ENCODE measurements at places on chromosomes 13 and 19.

DNA sequence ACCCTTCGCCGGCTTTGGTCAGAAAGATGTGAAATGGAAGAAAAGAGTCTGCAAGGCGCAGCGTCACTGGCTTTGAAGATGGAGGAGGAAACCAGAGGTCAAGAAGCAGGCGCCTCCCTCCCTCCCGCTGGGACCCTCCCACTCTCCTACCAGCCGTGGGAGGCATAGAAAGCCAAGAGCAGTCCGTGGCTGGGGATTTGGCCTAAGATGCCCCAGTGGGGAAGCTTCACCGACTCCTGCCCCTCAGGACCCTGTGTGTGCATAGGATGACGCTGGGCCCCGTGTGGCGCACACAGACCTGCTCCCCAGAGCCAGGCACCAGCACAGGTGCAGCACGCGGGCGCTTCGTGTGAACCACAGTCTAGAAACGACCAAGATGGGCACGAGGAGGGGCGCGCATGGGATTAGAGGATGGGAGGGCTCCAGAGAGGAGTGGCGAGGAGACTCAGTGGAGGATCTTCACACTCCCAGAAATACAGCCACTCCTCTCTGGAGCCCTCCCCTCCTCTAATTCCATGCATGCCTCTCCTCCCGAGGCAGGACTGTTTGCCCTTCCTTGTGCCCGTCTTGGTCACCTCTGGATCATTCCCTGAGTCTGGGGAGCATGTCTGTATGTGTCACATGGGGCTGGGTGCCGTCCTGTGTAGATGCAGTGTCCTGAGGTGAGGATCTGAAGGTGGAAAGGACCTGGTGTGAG lies 194.3 kb downstream of the TEX29 start:
- DNase-seq = no peak

- no peak for DNase-seq
These were observed 277.0 kb upstream of the PCDH20 start for GRCh38 chr13:61692691-61693090.

- no peak for DNase-seq
These were observed 52.0 kb upstream of the GTF2F2 start for GRCh38 chr13:45068036-45069001.

DNA sequence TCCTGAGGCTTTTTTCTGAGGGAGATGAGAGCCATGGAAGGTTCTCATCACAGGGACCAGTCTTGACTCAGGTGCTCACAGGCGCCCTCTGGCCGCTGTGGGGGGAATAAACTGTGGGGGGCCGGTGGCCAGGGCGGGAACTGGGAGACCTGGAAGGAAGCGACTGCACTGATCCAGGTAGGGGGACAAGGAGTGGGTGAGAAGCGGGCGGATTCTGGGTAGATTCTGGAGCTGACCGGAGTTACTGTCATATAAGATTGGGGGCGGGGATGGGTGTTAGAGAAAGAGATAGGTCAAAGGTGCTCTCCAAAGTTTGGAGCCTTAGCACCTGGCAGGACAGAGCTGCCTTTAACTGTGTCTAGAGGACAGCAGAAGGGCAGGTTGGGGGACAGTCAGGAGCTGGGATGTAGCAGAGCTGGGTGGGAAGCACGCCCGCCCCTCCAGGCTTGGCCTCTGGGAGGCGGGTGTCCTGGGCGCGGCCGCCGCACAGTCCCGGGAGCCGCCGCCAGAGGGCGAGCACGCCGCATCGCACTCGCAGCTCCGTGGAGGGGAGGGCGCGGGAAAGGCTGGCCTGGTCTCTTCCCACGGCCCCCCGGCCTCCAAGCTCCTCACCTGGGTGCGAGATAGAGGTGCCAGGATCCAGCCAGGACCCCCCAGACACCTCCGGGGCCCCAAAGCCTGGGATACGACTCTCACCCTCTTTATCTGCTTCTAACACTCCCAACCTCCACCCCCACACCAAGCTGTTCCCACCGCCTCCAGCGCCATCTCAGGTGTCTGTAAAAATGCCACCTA lies 4.2 kb upstream of the DAND5 start:
- DNase-seq = peak; percentile 58

DNA sequence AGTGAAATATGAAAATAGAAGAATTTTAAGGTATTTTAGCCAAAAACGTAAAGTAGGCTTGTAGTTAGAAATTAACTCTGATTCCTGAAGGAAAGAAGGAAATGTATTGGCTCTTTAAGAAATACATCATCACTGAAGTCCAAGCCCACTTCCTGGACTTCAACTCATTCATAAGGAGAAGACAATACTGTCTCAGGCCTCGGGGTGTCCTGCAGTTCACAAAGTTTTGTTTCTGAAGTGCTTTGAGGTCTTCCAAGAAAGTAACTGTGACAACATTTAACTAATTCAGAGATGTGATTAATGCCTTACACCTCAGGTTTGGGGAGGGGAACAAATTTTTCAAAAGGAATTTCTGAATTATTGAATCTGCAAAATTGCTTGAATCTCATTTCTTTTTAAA lies 65.8 kb upstream of the STARD13 start:
- DNase-seq = peak; percentile 64

DNA sequence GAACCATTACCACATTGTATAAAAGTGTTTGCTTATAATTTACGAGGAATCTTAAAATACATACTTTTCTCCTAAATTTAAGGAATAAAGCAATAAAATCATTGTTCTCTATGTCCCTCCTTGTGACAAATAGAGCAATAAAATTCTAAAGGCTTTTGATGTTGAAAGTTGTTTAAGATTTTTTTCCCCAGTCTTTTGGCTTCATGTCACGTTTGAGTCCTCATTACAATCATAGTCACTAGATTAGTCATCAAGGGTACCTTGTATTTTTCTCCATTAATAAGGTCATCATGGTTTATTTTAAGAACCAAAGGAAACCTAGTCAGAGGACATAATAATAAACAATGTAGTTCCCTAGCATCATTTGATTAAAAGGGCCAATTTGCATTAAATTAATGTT lies 3.2 kb downstream of the WBP4 start:
- DNase-seq = peak; percentile 90

DNA sequence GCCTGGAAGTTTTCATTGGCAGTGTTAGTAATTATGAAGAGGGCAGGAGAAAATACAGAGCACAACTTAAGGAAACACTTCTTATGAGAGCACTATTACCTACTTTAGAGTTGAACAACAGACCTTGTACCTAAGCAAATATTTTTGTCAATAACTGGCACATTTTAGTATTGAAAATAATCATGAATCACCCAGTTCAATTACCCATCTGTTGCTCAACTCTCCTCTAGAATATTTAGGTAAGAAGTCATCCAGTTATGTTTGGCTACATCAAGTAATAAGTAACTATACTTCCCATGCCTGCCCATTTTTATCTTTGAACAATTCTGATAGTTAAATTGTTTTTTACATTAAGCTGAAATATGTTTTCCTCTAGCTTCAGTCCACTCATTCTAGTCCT lies 893.4 kb downstream of the DIAPH3 start:
- no peak for DNase-seq

DNA sequence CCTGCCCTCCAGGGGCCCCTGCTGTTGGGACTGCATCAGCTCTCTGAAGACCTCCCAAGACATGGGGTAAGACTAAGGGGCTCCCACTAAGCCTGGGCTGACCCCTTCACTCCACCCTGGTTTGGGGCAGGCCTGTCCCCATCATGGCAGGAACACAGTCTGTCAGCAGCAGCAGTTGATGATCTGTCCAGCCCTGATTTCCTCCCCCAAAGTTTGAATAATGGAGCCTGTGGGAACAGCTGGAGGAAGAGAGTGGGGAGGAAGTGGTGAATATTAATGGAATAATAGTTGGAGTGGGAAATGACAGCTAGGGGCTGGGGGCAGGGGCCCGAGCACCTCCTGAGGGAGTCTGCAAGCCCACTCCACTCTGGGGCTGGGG lies 1.3 kb upstream of the B3GNT8 start:
- DNase-seq = no peak

GRCh38 chr13:31214435-31214834 lies 14.7 kb downstream of the B3GLCT start:
- DNase-seq = no peak

GRCh38 chr19:50768277-50768676 lies 2.0 kb upstream of the GPR32 start:
- DNase-seq = no peak

DNA sequence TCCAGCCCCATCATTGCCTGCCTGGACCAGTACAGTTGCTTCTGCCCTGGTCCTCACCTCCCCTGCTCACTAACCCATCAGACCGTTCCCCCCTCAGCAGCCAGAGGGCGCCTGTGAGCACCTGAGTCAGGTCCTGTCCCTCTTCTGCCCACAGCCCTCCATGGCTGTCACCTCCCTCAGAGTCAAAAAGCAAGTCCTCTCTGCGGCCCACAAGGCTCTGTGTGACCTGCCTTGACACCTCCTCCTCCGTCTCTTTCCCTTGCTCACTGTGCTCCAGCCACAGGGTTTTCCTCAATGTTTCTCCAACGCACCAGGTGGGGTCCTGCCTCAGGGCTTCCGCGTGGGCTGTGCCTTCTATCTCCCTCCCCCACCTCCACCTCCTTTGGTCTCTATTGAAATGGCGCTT lies 29.4 kb upstream of the PTPRS start:
- no peak for DNase-seq

DNA sequence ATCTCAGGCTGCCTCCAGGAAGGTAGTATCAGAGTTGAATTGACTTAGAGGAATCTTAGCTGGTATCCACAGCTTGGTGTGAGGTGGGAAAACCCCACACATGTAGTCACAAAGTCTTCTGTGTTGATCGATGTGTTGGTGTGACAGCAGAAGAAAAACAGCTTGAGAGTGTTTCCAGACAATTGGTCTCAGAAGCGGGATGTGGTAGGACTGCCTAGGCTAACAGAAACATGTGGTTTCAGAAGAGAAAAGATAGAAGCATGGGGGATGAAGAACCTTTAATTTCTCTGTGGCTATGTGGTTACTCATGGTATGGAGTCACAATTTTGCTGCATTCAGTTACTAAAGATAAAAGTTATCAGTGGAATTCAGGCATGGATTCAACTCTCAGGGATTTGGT lies 134.7 kb upstream of the SLITRK5 start:
- DNase-seq = no peak

DNA sequence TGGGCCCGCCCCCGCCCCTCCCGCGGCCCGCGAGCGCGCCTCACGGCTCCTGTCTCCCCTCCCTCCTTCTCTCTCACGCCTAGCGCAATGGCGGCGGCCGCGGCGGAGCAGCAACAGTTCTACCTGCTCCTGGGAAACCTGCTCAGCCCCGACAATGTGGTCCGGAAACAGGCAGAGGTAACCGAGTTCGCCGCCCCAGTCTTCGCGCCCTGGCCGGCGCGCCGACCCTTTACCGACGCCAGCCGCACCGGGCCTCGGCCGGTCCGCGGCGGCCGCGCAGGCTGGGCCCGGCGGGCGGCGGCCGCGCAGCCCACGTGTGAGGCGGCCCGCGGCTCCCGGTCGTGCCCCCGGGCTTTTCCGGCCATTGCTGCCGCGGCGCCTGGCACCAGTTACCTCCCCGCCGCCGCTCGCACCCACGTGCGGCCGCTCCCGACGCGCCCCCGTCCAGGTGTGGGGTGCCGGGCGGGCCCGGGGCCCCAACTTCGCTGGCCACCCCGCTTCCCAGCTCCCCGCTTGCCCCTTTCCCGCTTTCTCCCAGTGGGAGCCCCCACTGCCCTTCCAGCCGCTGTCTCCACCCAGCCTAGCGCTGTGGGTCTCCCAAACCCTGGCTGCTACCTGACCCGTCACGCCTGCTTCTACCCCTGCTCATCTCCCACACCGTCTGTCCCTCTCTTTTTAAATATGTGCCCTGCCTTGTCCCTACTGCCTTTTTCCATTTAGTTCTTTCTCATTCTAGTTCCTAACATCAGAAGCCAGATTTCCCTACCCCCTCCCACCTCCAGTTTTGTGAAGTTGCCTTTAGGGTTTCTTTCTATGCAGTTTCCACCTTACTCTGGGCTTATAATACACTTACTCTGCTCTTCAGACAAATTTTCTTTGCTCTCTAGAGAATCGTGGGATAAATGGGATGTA lies 23.4 kb downstream of the IPO5 start:
- DNase-seq = no peak

DNA sequence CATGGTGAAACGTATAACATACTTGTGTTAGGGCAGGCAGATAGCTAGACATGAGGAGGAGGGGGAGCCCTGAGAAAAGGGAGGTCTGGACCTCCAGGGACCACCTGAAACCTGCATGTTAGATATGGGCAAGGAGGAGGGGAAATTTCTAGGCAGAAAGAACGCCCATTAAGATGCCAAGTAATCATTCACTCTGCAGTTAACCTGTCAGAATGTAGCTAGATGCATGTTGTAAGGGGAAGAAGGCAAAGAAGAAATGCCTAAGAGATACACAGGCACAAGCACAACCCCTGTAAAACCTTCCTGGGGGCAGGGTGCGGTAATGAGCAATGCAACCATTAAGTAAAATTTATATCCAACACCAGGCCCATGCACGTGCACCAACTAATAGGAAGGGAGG lies 1055.3 kb upstream of the SPRY2 start:
- no peak for DNase-seq

GRCh38 chr13:107669391-107669993 lies 545.8 kb downstream of the LIG4 start:
- peak; percentile 79 for DNase-seq

GRCh38 chr13:91302111-91302510 lies 45.4 kb upstream of the MIR17HG start:
- no peak for DNase-seq

- DNase-seq = no peak
These were observed 747.2 kb downstream of the OLFM4 start for GRCh38 chr13:53775807-53776206.

DNA sequence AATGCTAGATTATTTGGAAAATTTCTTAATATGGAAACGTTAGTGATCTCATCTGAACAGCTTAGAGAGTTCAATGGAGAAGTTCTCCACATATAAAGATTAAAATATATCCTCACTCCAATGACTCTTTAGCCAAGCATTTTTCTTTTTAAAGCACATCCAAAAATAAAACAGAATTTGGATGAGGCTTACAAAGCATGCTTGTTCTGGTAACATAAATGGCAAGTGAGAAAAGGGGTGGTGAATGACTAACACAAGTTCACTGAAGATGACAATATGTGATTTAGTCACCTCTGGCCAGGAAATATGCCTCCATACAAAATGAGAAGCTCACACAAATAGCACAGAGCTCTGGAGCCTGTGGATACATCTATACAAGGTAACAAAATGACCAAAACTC lies 253.0 kb downstream of the PCDH20 start:
- no peak for DNase-seq

DNA sequence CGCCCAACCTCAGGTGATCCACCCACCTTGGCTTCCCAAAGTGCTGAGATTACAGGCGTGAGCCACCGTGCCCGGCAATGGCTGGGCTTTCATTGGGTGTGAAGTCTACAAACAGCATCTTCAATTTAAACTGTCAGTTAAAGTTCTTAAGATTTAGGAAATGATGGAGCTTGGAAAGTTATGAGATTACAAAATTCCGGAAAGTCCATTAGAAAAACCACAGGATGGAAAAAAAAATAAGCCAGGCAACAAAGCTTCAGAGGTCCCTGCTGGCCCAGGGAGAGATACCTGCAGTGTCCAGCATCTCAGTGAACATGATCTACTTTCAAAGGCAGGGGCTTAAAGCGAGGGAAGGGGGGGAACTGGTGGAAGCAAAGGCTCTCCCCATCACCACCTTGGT lies 4.6 kb upstream of the ZNF587B start:
- DNase-seq = no peak

- DNase-seq = no peak
These were observed 179.1 kb downstream of the ZNF536 start for GRCh38 chr19:30551271-30551670.

All from IMR-90 (cell line).